ENCODE measurements at places on chromosomes 6 and 20.

DNA sequence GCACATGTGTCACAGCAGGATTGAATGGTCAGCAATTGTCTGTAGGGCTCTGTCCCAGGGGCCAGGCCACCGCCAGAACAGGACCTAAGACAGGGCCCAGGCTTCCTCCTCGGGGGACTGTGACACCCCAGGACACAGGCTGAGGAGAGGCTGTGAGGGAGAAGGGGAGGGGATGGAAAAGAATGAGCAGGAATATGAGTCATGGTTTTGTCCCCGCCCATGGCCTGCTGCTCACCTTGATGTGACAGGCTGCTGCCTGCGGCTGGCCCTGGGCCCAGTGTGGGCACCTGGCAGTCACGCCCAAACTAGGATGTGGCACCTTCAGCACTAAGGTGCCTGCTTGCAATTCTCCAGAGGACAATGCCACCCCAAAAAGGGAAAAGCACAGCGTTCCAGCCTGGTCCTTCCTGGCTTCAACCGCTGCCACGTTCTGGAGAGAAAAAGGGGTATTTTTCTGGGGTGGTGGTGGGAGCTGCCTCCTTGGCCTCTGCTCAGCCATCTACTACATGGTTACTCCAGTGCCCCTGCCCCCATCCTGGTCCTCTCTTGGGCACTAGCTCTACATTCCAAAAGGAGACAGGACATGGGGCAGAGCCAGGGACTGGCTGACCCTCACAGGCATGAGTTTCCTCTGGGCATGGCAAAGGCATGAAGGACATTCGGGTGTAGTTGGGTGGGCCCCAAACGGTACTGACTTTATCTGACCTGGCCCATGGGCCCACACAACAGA lies 93.4 kb downstream of the SLC22A23 start:
- no peak for DNase-seq

DNA sequence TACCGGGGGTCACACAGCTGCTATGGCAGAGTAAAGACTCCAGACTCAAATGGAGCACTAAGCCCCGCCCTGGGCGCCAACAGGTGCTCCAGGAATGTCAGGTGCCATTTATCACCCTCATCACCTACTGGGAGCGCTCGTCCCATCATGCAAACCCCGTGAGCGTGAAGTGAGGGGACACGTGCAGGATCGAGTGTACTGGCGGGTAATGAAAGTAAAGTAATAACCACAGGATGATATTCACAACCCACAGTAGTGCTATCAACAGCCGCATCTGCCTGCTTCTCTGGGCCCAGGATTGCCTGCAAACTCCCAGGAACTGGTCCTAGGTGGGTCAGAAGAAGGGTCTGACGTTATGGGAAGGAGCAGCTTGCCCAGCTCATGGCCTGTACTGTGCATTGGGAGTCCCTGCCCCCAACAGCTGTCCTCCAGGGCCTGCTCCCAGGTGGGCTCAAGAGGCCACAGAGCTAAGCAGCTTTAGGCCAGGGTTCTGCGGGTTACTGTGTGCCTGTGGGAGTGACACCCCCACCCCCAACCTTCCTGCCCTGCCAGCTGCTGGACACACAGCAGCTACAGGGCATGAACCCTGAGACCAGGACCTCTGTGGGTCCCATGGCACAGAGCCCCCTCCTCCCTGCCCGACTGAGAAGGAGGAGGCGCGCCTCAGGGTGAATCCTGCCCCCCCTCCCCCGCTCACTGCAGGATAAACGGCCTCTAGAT lies 120.5 kb upstream of the SULF2 start:
- DNase-seq: no peak

DNA sequence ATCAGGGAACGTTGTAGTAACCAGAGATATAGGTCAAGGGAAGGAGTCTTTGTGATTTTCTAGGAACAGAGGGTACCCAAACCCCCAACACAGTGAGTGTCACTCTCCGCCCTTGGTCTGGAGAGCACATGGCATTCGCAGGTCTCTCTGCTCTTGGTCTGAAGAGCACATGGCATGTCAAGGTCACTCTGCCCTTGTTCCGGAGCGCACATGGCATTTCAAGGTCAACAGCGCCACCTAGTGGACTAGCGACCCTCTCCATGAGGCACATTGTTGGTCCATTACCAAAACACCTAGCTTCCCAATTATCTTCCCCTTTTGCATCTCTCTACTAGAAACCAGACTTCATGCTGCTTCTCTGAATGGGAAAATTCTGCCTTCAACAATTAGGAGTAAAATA lies 260.0 kb downstream of the C6orf118 start:
- DNase-seq: no peak

- no peak for DNase-seq
Observed at GRCh38 chr20:50121858-50122271, 8.9 kb upstream of the UBE2V1 start.

- no peak for DNase-seq
Observed at GRCh38 chr6:139433631-139434419, 59.4 kb upstream of the CITED2 start.

- no peak for DNase-seq
Observed at GRCh38 chr6:45423111-45423823, 45.5 kb upstream of the SUPT3H start.

Data from stimulated activated CD8-positive, alpha-beta memory T cell treated with anti-CD3 and anti-CD28 coated beads, Interleukin-15, amount 100 ng/mL, for 1 hour (primary cell).